ENCODE measurements at places on chromosomes 12 and 14.

- no peak for DNase-seq
Measured at GRCh38 chr12:60308366-60308991, 712.6 kb downstream of the SLC16A7 start.

- peak; percentile 92 for DNase-seq
Measured at GRCh38 chr12:124863416-124864325, at the start of gene SCARB1. Gene SCARB1, minus strand, starts transcription at chr12:124863864. Its CDS starts 144 bp downstream, at chr12:124863720.

DNA sequence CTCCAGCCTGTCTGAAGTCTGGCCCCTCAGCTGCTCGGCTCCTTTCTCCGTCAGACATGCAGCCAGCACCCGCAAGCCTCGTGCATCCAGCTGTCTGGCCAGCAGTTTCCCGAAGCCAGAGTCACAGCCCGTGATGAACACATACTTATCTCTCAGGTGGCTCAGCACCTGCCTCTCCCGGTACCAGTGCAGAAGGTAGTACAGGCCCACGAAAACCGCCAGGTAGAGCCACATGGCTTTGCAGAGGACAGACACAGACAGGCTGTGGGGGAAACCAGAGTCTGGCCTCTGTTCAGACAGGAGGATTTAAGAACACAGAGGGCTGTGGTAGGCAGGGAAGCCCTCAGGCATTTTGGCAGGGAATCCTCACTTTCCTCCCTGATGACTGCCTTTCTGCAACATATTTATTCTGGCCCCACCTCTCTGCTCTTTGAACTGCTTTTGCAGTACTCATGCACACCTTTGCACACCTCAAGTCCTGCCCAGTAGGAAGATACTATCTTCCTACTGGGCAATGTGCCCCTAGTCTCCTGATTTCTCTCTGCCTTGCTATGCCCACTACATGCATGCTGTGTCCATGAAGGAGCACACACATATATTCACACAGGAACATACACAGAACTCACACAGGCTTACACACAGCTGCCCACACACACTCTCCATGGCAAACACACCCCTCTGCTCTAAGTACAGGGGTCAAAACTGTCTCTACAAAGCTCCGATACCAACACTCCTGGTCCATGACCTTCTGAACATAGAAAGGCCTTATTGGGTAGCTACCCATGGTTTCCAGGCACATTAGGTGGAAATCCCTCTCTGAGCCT is at the start of gene RDH16:
Gene RDH16, minus strand, starts transcription at position 380 of the 824 bp plus-strand sequence. Its CDS starts 146 bp downstream, at position 234.
- DNase-seq, result no peak

- no peak for DNase-seq
Measured at GRCh38 chr12:104588047-104588920, 131.5 kb downstream of the CHST11 start.

GRCh38 chr12:31751085-31751484 is 22.3 kb upstream of the AMN1 start:
- DNase-seq, result no peak

DNA sequence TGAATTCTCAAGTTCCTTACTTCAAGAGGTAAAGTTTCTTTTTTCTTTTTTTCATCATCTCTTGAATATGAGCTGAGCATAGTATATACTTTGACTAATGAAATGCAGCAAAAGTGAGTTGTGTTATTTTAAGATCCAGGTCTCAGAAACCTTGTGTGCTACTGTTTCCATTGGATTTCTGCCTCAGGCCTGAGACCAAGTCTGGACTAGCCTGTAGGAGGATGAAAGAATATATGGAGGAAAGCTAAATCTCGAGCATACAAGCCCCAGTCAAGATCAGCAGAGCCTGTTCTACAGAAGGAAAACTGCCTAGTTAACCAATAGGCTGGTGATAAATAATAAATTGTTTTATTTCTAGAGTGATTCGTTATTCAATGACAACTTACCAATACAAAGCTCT is 652.5 kb downstream of the C12orf50 start:
- DNase-seq, result no peak

DNA sequence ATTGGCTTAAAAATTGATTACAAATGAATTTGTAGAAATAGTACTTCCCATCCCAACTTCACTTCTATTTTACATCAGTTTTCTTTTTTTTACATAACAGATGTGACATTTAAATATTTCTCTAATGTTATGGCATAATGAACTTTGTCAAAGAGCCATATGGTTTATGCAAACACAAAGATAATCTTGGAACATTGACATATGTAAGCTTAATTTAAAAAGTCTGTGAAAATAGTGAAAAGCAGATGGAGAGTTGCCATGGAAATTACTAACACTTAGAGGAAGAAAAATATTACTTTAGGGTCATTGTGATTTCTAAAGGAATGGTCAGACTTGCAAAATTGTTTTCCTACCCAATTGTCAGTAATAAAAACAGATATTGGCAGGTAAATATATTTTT is 232.4 kb downstream of the AEBP2 start:
- no peak for DNase-seq

GRCh38 chr14:52641745-52642144 is 53.6 kb downstream of the ERO1A start:
- no peak for DNase-seq

GRCh38 chr14:69670093-69670492 is 58.7 kb downstream of the SUSD6 start:
- DNase-seq, result no peak

DNA sequence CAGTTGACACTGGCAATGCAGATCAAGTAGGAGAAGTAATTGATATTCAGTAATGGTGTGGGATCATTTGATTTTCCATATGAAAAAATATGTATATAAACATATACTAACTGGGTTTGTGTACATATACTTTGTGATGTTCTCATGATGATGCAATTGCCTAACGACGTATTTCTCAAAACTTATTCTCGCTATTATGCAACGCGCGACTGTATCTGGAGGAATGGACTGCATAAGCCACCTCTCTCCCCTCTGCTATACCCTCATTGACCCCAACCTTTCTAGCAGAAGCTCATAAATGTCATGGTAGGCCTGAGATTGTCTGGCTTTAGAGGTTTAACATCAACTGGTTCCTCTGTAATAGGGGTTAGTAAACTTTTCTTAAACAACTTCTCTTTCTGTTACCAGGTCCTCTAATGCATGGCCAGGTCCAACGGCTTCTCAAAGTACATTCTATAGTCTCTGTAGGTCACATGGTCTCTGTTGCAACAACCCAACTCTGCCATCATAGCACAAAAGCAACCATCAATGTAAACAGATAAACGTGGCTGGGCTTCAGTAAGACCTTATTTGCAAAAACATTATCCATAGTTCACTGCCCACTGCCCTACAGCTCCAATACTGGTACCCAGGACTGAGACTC is 59.3 kb downstream of the FOXN3 start:
- DNase-seq, result no peak

GRCh38 chr12:43060742-43061141 is 471.2 kb upstream of the PRICKLE1 start:
- DNase-seq, result no peak

DNA sequence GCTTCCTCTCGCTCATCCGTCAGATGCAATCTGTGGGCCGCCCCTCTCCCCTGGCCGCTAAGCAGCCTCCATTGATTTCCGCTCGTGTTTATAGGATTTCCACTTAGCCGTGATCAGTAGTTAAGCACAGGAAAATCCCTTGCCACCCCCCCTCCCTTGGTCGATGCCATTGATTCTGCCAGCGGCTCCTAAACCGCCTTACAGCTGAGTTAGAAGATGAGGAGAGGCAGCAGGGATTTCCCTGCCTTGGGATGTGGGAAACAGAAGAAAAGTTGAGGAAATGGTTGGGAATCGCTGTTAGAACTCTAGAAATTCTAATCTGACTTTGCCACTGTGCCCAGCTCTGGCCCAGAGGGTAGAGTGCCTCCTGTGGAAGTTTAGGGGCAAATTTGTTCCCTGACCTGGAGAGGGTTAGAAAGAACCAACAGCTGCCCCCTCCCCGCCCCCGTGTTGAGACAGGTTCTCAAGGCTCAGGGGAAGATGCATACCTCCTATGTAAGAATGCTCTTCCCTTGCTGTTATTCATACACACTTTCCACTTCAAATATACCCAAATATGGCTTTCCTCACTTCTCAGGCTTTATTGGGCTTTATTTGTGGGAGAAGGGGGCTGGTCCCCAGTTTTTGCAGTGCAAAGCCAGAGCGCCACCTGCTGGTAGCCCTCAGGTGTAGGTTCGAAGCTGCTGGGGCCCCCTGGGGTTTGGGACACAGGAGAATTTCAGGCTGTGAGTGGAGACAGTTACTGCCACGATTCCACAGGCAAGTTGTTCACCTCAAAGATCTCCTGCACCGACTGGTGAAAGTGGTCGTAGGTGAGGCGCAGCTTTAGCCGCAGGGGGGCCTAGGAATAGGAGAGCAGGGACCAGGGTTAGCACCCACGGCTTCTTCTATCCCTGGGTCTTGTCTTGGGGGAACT is 3.2 kb downstream of the THTPA start:
- DNase-seq, result no peak

DNA sequence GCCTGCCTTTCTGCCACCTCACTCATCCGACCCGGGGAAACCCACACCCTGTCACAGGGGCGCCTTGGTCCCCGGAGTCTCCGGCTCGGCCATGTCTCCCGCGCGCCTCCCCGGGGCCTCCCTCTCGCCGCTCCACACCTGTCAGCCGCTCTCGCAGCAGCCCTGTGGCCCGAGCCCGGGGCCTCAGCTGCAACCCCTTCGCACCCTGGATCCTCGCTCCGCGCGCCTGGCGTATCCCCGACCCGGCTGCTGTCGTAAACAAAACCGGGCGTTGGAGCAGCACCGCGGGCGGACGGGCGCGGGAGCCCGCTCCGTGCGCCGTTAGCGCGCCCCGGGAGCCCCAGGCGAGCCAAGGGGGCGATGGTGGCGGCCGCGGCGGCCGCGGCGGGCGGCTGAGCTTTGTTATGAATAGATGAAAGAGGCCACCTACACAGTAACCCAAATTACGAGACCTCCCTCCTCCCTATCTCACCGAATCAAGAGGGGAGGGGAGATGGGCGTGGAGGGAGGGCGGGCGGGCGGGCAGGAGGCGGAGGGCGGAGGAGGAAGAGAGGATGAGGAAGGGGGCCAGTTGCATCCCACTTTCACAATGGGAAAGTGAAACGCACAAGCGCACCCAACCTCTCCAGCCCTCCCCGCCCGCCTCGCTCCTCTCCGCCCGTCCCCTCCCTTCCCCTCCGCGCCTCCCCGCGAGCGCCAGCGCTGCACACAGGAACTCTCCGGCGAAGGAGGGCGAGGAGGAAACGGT is at the start of gene PLXNC1:
Gene PLXNC1, plus strand, starts transcription at position 587 of the 748 bp plus-strand sequence. CDS start 395 bp downstream, outside the sequence.
- peak; percentile 71 for DNase-seq

- DNase-seq, result no peak
Measured at GRCh38 chr14:93787465-93788292, 606 bp downstream of the PRIMA1 start.

- no peak for DNase-seq
Measured at GRCh38 chr12:94536040-94536965, 76.6 kb upstream of the CEP83 start.

DNA sequence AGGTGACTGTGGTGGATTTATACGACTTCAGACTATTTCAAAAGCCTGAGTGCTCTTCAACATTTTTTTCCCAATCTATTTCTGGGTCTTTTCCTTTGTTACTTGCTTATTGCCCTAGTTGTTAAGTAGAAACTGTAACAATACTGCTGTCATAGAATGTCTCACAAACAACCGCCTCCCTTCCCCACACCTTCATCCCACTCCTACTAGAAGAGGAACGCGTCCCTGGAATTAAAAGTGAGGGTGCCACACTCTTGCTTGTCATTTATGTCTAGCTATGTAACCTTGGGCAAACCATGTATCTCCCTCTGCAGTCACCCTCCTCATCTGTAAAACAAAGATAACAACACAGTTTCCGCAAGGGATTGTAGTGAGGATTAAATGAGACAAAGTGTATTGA is 8.6 kb downstream of the BRAP start:
- no peak for DNase-seq

- DNase-seq, result no peak
Measured at GRCh38 chr14:35576260-35576659, 42.3 kb downstream of the INSM2 start.

GRCh38 chr14:104841730-104842129 is 23.3 kb upstream of the CEP170B start:
- no peak for DNase-seq

DNA sequence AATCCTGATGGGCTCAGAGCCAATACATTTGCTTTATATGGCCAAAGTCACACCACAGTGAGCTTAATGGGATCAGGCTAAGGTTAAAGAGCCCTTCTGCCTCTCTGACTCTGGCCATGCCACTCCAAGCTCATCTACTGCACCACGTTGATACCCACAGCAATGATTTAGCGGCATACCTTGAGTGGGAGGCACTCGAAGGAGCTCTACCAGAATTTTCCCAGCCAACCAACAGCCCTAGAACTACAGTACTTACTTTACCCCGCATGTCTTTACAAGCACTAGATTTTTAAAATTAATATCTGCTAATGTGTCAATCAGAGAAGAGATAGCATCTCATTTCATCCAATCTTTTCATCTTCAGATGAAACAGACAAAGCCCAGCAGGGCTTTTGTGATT is 300.5 kb downstream of the GRIN2B start:
- DNase-seq, result no peak

- DNase-seq, result no peak
Measured at GRCh38 chr12:117563706-117564105, 202.3 kb upstream of the NOS1 start.

- DNase-seq, result no peak
Measured at GRCh38 chr14:80003138-80003537, 208.2 kb downstream of the DIO2 start.

DNA sequence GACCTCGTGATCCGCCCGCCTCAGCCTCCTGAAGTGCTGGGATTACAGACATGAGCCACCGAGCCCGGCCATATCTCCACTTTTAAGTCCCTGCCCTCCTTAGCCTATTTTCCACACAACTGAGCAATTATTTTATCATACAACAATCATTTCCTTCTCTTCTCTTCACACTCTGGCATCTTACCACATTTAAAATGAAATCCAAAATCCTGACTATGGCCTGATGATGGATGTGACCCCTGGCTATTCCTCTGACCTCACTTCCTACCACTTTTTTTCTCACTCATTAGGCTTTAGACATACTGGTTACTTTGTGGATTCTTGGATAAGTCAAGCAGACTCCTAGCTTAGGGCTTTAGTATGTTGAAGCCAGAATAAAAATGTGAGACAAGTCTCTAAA is 21.9 kb upstream of the EID3 start:
- no peak for DNase-seq

GRCh38 chr12:51341251-51342007 is 5.0 kb downstream of the CELA1 start:
- DNase-seq, result peak; percentile 76

GRCh38 chr12:108635201-108635996 is 1.7 kb upstream of the SELPLG start:
- DNase-seq, result no peak

GRCh38 chr12:80815351-80815750 is 98.6 kb downstream of the MYF5 start:
- no peak for DNase-seq

GRCh38 chr12:76519538-76519937 is 40.0 kb downstream of the OSBPL8 start:
- no peak for DNase-seq

GRCh38 chr12:60014436-60014835 is 418.6 kb downstream of the SLC16A7 start:
- no peak for DNase-seq

DNA sequence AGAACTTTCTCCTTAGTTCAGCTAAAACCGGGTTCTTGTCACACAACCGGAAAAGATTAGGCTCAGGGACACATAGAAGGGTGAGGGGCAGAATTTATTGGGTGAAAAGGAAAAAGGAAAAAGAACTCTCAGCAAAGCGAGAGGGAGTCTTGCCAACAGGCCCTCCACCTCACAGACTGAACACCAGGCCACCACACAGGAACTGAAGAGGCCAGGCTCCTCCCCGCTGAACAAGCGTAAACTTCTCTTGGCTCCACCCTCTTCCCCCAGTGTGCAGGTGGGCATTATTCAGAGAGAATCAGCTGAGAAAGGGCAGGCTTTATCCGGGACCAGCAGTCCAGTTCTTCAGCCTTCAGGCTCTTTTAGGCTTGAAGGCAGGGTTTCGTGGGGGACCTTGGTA is 125.6 kb upstream of the FGD4 start:
- DNase-seq, result no peak
